NB4 (cell line): ENCODE measurements at places on chromosomes 5 and 9.

DNA sequence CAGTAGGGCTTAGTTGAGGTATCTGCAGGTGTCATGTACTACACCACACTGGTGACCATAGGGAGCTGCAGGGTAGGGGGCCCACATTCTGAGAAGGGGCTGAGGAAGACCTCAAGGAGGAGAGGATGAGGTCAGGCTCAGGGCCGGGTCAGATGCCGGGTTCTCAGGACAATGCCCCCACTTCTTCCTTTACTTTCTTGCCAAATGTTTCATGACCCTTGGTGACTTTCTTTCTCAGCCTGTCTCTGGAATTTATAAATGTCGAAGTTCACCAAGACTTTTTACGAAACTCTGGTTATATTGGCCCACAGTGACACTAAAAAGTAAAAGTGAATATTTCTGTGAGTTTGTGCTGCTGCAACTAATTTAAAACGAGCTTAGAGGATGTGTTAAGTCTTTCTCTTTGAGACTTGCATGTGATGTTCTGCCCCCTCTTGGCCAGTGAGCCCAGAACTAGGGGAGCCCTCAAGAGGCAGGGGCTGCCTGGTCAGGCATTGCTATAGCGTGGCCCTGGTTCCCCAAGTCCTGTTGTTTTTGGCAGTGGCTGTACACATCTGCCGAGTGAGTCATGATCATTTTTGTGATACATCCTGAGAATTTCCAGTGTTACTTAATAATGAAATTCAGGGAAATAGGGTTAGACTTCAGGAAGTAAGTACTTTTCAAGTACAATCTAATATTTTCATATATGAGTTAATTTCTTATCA, 11.2 kb downstream of the ACO1 start:
- peak; percentile 25 for DNase-seq

DNA sequence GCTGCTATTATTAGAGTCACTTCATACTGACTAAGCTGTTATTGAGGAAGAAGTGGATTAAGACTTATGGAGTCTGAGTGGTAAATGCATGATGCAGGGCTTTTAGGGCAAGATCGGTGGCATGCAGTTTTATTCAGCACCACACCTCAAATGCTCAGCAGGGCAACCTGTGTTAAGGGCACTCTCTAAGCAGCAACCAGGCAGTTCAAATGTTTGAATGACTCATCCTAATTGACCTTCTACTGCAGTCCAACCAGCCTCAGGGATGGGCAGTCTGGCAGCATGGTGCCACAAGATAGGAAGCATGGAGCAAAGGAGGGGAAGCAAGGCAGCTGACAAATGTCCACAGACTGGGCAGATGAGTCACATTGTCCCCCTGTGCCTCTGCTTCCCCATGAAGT, 80.2 kb upstream of the MIER3 start:
- peak; percentile 12 for DNase-seq

GRCh38 chr5:39513236-39513635, 88.5 kb upstream of the DAB2 start:
- no peak for DNase-seq

DNA sequence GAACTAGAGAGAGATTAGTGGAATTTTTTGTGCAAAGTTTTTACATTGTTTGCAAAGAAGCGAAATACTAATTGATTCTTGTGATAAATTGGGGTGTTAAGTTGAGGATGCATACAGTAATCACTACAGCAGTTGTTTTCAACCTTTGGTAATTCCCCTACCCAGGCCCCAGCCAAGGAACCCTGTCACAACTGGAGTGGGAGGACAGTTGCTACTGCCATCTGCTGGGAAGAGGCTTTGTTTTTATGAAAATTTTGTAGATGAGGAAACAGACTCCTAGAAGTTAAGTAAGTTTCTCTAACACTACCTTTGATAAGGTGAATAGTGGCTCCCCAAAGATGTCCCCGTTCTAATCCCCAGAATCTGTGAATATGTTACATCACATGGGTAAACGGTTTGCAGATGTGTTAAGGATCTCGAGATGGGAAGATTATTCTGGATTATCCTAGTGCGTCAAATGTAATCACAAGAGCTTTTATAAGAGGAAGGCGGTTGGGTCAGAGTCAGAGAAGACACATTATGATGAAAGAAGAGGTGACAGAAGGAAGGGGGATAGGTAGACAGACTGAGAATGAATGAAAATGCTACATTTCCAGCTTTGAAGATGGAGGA, 34.0 kb upstream of the PPP1R2B start:
- DNase-seq = peak; percentile 37

DNA sequence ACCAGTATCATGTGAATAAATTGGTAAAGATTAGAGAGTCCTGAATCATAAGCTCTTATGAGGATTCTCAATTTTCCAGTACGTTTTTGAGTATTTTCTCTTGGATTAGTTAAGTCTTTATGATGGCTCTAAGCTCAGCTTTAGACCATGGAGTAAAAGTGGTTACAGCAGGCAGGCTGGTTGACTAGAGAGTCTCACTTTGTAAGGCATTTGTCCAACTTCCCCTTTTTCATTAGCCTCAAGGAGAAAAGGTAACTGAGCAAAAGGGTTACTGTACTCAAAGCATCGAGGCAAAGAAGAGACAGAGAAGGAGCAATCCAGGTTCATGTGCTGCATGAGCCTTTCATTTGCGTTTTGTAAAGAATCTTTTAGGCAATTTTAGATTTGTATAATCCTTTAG, 8.5 kb downstream of the NOP16 start:
- DNase-seq = peak; percentile 64

DNA sequence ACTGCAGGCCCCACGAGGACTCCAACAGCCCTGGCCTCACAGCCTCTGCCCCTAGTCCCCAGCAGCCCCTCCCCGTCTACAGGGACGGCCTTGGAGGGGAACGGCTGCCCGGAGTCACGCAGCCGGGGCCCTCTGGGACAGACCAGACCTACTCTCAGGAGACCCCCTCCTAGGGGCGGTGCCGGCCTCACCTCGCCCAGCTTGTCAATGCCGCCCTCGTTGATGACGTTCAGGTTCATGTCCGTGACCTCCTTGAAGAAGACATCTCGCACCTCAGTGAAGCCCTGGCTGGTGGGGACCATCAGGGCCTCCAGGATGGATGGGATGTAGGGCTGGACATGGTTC, 58.6 kb downstream of the LRSAM1 start:
- DNase-seq = no peak

DNA sequence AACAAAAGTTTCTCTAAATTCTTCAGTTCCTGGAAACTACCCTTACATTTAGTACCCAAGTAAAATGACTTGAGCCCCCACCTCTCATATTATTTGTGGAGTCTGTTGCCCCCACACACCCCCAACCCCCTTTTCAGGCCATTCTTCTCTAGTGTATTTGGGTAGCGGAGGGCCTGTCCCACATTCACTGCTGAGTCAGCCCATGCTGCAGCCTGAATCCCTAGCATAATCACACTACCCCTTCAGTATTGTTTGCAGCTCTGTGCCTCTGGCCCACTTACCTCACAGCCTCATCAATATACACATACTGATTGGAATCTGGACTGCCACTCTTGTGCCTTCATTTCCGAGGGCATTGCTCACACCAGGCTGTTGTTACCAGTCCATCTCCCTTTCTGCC, 26.8 kb downstream of the RGS7BP start:
- DNase-seq = no peak

DNA sequence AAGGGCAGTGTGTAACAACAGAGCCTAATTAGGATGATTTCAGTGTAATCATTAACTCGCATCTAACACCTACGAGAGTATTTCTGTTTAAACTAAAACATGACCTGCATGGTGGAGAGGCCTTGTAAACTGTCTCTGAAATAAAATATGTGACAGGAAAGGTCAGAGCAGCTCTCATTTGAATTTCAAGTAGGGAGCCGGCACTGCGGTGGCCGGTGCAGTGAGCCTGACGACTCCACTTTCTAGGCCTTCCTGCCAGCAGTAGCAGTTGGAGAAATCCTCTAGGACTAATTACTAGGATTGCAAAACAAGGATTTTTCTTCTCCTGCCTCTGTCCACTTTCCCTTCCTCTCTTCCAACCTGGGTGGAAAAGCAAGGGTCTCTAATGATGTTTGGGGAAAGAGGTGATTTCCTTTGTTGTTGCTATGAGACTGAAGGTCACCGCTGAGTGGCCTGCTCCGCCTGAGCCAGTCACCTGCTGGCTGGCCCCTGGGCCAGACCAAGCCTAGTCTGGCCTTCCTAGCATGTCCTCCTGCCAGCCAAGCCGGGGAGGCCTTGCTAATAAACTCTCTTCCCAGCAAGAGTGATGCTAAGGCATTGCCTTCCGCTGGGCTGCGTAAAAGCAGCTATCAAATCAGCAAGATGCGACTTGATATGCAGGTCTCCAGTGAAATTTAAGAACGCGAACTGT, 245.7 kb downstream of the PSAT1 start:
- DNase-seq = no peak

- no peak for DNase-seq
Observed at GRCh38 chr9:38405785-38406184, 13.3 kb downstream of the ALDH1B1 start.

GRCh38 chr9:111910428-111910827, 13.8 kb downstream of the UGCG start:
- no peak for DNase-seq

- DNase-seq = no peak
Observed at GRCh38 chr9:2276296-2276695, 261.1 kb downstream of the SMARCA2 start.

- DNase-seq = no peak
Observed at GRCh38 chr5:118366429-118366828, 621.9 kb downstream of the DTWD2 start.

DNA sequence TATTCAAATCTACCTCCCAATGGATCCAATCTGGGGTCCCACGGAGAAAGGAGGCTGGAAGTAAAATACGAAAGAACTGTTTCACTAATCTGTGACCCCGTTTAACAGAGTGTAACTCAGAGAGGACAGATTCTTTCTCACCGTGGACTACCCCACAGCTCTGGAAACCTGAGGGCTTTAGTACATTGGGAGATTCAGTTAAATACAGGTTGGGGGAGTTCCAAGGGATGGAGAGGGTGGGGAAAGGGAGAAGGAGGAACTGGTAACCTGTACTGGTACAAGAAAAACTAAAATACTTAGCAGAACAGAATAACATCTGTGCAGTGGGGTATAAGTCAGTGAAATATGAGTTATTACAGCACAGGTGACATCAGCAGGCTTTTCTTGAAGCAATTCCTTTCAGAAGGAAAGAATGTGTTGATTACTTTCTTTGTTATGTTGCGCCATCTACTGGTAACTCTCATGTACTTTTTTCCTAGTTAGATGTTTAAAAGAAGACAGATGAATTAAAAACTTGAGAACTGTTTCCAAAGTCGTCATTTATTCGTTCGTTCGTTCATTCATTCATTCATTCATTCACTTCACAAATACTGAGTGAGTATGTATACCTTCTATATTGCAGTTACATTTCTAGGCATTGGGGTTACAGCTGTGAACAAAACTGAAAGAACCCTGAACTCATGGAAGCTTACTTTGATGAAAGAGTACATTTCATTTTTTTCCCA, 30.0 kb upstream of the STOM start:
- peak; percentile 80 for DNase-seq

GRCh38 chr9:12753931-12754330, 20.9 kb upstream of the LURAP1L start:
- no peak for DNase-seq

DNA sequence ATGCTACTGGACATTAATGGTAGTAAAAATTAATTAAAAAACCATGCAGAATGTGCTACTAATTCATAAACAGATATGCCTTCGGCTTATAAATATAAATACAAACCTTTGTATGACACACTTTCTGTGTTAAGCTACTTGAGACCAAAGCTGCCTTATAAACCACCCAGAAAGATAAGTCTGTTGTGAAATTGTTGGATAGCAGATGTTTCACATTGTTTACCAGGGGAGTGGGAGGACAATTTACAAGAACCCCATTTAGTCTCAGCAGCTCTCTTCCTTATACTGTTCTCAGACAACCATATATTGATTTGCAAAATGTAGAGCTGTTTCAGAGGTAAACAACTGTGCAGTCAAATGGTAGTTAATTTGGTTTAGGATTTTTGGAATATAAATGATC, 524.4 kb downstream of the PRR16 start:
- DNase-seq = peak; percentile 3

DNA sequence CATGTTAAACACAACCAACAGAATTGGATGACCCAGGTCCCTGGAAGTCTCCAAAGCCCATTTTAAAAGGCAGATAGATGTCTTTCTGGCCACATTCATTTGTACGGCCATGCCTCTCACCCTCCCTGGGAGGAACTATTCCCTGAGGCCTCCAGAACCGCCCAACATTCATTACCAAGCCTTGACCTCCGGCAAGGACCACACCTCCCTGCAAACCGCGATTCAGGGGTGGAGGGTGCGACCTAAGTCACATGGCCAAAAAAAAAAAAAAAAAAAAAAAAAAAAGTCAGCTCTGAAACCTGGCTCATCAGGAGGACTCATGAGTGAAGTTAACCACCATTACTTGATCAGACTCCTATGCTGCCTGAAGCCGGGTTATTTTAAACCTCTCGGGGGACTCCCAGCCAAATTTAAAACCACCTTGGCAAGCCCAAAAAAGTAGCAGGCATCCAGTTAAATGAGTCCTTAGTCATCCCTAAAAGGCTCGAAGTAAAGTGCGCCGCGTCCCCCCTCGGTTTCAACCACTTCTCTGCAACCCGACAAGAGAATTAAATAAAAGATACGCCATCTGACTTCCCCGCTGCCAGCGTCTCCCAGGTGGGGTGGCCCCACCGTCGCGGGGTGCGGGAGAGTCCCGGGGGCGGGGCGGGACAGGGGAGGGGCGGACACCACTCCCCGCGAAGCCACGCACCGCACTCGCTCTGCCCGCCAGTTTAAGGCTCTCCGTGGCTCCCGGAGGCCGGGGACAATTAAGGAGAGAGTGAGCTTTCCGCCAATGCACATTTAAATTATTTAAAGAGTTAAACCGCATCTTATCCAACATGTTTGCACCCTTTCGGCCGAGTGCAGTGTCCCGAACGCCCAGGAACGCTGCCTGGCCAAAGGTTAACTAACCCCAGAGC, 2.3 kb downstream of the KLF9 start:
- peak; percentile 82 for DNase-seq

GRCh38 chr5:175617447-175617846, 40.4 kb upstream of the HRH2 start:
- no peak for DNase-seq

DNA sequence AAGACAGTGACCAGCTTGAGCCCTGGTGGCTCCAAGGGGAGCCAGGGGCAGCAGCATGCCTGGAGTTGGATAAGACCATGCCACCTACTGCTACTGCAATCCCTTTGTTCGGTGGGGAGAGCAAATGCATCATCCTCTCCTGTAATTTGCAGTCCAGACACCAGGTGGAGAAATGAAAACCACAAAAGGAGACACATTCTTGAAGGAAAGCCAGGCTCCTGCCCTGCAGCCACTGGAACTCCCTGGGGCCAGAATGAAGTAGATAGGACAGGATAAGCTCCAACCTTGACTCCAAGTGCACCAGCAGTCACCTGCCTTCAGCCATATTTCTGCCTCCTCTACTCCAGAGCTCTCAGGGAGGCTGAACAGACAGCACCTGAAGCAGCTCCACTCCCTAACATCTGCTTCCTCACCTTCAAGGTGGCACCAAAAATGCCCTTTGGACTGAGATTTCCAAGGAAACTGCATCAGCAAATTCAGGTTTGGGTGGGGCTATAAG, 65.1 kb upstream of the IQGAP2 start:
- DNase-seq = peak; percentile 66
